Cortex of kidney (tissue), 1 donor: ENCODE measurements at places on chromosomes 11 and 22.

DNA sequence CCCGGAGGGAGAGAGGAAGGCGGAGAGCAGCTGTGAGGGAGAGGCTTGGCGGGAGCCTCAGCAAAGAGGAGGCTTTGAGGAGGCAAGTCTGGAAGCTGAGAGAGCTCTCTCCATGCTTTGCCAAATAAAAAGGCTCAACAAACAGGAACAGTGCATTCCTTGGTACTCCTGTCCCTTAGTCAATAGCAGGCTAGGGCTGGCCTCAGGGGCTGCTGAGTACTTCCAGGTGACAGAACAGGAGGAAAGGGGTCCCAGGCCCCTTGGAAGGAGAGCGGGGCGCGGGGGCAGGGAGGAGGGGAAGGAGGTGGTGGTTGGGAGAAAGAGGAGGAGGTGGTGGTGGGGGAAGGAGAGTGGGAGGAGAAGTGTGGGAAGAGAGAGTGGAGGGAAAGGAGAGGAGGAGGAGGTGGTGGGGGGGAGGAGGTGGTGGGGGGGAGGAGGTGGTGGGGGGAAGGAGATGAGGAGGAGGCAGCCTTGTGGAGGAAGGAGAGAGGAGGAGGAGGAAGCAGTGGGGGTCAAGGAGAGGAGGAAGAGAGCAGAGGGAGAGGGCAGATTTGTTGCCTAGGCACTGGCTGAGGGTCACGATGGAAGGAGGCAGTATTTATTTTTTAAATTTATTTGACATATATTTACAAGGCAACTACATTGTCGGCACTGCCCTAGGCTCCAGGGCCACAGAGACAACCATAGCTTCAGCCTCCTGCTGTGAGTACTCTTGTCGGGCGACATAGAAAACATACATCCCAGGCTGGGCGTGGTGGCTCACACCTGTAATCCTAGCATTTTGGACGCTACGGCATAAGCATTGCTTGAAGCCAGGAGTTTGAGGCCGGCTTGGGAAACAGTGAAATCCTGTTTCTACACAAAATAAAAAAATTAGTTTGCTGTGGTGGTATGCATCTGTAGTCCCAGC, 74.2 kb upstream of the ZBED5 start:
- no peak for DNase-seq

GRCh38 chr11:126817096-126817495, 183.5 kb downstream of the KIRREL3 start:
- no peak for DNase-seq

DNA sequence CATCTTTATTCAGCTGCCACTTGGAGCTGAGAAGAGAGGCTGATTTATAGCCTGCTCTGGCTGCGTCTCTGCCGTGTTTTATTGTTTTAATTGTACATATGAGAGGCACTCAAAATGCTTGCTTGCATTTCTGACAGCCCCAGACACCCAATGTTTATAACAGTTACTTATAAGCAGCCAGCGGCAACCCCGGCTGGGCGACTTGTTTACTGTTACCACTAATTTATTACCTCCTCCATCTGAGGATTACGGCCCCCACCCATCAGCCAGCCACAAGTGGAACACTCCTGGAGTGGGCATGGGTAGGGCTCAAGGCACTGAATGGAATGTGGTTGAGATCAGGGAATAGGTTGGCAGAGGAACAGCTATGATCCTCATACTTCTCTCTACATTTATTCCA, 61.2 kb downstream of the CLPB start:
- DNase-seq = no peak

GRCh38 chr22:20868025-20868962, 9.5 kb downstream of the SNAP29 start:
- DNase-seq = no peak

DNA sequence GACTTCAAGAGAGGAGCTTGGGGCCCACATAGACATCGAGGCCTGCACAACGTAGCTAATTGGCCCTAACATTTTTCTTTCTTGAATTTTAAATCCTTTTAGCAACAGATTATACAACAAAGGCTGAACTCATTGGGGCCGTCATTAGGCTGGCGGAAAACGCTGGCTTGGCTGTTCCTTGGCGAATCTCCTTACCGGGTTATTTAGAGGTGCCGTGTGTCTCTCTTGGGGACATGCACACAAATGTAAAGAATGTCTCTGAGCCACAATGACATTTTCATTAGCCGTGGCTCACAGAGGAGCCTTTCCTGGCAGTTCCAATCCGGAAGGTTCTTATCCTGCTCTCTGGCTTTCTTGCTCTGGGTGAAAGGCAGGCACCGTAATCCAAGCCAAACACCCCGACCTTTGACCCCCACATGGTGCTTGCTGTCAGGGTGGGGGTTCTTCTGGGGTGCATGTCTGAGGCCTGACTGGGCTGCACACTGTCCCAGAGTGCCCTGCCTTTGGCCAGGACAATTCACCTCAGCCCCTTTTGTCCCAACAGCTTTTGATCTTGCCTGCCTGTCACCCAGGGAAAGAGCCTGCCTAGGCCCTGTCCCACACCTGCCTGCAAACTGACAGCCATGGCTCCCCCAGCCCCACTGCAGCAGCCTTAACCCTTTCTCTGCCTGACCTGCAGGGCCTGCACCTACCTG, 9.2 kb upstream of the FGF3 start:
- DNase-seq = no peak

- no peak for DNase-seq
These were observed 350.2 kb downstream of the TTC28 start for GRCh38 chr22:28329186-28330073.

GRCh38 chr11:6356503-6357055, 33.7 kb upstream of the SMPD1 start:
- no peak for DNase-seq

GRCh38 chr22:50184902-50185374, 775 bp upstream of the TRABD start:
- DNase-seq = no peak

GRCh38 chr11:78094250-78094649, 14.6 kb upstream of the NDUFC2 start:
- DNase-seq = no peak

DNA sequence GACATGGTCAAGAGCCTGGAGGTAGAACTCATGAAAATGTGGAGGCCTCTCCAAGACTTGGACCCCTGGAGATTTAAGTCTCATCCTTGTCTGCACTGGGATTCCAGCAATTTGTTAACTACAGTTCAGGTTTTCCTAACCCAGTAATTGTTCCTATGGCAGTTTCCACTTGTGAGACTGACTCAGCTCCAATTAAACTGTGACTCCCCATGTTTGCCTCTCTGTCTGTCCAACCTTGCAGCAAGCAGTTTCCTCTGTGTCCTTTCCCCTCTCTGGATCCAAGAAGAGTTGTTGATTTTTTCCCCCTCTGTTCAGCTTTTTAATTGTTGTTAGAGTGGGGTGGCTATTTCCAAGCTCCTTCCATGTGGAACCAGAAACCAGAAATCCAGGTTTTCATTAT, 16.2 kb upstream of the ARHGAP20 start:
- DNase-seq = no peak
